ENCODE measurements at places on chromosomes 4 and X.

DNA sequence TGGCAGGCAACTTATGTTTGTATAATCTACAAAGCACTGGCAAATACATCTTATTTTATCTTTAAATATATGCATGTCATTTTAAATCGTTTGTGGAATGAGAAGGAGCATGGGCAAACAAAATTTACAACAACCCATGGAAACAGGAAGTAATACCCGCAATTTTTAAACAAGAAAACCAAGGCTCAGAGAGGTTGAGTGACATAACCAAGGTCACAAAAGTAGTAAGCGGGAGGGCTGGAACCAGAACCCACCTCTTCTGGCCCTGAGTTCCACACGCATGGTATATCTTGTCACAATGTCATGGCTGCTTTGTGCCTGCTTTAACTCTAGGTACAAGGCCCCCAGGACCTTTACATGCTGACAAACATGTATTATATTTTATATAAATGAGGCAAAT, 52.9 kb downstream of the SLC7A11 start:
- peak; percentile 24 for DNase-seq

GRCh38 chrX:2500803-2501558, at the start of the genes DHRSX and ZBED1:
Gene DHRSX (minus strand): TSS chrX:2500976. CDS start chrX:2500925, 51 bp downstream.
Gene ZBED1 (minus strand): TSS chrX:2500976. CDS start chrX:2490719, 10,257 bp downstream.
- DNase-seq = peak; percentile 91

DNA sequence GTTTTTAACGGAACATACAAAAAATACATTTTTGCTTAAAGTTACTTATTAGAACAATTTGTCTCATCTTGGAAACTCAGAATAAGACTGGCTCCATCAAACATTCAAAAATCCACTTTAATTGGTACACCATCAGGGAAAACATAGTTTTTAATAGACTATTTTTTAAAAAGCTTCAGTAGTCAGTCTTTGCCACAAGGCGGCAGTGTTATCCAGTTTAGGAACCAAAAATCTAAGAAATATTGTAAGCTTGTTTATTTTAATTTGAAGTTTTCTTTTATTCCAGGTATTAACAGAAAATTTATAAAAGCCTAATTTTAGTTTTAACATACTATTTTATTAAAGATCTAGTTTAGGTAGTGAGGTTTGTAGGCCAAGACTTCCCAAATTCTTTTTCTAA, 107.7 kb downstream of the APOOL start:
- DNase-seq = peak; percentile 27

- DNase-seq = no peak
These were observed 160.3 kb upstream of the VEGFC start for GRCh38 chr4:176953021-176953420.
